Frontal cortex (tissue), 4 donors: ENCODE measurements at places on chromosomes 16 and 17. TPM values are rescaled to one million over a fixed set of nuclear protein-coding genes. Genes with fewer than 3 reads are reported as not detected.
A peak's percentile ranks its signal among the peaks of the same experiment; 100 is the strongest.

Gene TBC1D3G
- total RNA-seq, result not detected

Gene CRYBA1
- total RNA-seq, result not detected

- no peak for DNase-seq
These were observed 133.6 kb upstream of the CRHR1 start for GRCh38 chr17:45650561-45650960.

Gene PMP22
- 9.4 TPM for total RNA-seq

DNA sequence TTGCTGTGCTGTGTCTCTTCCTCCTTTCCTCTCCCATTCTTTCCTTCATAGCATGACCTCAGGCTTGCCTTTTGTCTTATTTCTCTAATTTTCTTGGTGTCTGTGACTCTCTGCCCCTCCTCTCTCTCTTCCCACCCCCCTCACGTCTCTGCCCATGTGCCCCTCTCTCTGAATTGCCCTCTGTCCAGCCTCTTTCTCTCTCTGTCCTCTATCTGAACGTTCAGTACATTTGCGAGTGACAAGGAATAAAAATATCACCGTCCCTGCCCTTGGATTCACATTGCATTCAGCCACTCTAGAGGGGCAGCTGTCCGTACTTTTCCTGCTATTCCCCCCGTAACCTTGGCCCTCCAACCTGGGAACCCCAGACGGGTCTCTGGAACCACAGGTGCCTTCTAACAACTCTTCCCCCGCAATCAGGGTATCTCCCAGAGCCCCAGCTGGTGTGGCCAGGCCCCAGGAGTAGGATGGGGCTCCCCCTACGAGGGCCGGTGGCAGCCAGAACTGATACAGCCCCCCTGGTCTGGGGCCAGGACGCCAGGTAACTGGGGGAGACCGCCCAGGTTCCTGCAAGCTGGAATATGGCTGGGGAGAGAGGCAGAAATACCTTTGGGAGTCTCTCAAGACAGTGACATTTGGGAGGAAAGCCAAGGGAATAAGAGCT, 1.8 kb downstream of the KIF1C start:
- DNase-seq, result no peak

Gene ABHD15
- total RNA-seq, result 0.41 TPM

Gene MNT
- 7.7 TPM for total RNA-seq

- peak; percentile 31 for DNase-seq
These were observed 88.7 kb downstream of the AXIN2 start for GRCh38 chr17:65472666-65473309.

- DNase-seq, result peak; percentile 55
These were observed 25.0 kb downstream of the MRC2 start for GRCh38 chr17:62652251-62653001.

Gene ABI3
- 0.41 TPM for total RNA-seq

Gene MLYCD
- total RNA-seq, result 3.3 TPM

DNA sequence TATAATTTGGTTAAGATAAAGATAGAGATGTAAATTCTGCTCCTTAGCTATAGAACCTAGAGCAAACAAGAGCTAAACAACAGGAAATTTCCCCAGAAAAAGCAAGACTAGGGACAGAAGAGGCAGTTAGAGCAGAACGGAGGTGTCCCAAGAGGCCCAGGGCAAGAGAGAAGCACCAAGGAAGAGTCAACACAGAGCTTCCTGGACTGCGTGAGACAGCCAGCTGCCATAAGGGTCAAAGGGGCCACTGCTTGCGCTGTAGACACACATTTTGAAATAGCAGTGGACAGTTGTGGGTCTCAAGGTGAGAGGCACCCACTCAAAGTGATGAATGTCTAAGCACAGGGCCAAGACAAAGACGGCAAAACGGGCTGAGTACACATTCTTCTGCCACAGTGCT, 156.6 kb downstream of the PARN start:
- no peak for DNase-seq

DNA sequence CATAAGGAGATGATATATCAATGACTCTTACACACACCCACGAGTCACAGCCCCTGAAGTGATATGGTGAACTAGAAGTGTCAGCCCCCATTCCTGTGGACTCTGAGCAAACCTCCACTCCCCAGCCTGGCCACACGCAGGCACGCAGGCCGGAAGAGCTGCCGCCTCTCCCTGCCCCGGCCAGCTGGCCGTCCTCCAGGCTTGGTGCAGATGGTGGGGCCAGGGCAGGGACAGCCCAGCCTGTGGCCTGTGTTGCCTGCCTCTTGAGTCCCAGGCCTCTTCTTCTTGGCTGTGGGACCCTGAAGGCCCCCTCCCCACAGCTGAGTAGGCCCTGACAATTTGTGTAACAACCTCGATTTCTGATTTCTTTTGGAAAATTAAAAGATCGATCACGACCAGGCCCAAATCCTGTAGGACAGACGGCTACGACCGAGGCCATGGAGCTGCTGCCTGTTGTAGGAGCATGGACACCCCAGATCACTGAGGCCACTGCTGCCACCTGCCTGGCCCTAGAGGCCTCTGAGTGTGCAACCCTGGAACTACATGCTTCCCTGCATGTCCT, 10.0 kb upstream of the MPRIP start:
- DNase-seq, result peak; percentile 50

Gene ADAM11
- total RNA-seq, result 14.7 TPM

- DNase-seq, result no peak
These were observed 146.8 kb downstream of the SOX9 start for GRCh38 chr17:72267601-72268000.

Gene TBC1D28
- total RNA-seq, result under 0.01 TPM

DNA sequence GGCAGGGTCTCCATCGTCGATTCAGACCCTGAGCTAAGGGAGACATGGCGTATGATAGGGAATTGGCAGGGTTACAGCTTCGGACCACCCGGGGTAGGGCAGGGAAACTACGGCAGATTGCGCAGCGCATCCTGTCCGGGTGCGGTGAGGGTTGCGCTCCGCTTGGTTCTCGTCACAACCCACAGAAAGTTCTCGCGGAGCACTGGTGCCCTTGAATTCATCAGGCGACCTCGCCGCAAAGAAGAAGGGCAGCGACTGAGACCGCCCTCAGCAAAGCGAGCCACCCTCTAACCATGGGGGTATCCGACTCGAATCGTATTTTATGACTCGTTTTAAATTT, 1.2 kb downstream of the HS3ST3B1 start:
- DNase-seq, result no peak

- no peak for DNase-seq
These were observed 4.1 kb upstream of the KCTD11 start for GRCh38 chr17:7347630-7348477.
